ENCODE measurements at places on chromosomes 3 and 15. TPM values are rescaled to one million over a fixed set of nuclear protein-coding genes. Genes with fewer than 3 reads are reported as not detected.
A peak's percentile ranks its signal among the peaks of the same experiment; 100 is the strongest.

- no peak for DNase-seq
Measured at GRCh38 chr3:141945726-141946485, 69.5 kb downstream of the ATP1B3 start.

- DNase-seq, result peak; percentile 18
Measured at GRCh38 chr3:31263897-31264296, 268.8 kb upstream of the STT3B start.

DNA sequence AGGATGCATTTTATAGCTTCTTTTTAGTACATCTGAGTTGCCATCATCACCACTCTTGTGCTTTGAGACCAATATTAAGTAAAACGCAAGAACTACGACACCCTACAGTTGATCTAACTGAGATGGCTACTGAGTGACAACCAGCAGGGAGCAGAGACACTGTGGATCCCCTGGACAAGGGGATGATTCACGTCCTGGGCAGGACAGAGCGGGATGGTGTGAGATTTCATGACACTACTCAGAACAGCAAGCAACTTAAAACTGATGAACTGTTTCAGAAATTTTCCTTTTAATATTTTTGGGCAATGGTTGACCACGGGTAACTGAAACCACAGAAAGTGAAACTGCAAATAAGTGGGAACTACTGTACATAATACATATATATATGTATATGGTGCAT lies 299.2 kb downstream of the ADAMTS17 start:
- DNase-seq, result no peak

DNA sequence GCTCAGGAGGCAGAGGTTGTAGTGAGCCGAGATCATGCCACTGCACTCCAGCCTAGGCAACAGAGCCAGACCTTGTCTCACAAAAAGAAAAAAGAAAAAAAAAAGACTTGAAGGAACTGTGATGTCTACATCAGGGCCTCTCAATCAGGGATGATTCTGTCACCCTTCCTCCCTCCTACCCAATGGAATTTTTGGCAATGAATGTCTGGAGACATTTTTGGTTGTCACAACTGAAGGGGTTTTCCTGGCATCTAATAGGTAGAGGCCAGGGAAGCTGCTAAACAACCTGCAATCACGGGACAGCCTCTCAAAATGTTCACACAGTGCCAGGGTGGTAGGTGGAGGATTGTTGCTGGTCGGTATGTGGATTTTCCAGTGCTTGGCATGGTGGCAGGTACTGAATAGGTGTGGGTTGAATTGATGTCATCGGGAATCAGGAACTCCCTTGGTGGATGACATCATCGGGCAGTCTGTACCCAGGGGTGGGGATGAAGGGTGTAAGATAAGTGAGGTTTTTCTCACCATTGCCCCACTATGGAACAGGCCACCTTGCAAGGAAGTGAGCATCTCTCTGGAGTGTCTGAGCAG lies 71.3 kb downstream of the MESD start:
- DNase-seq, result no peak

GRCh38 chr3:33879540-33879939 lies 81.1 kb downstream of the PDCD6IP start:
- no peak for DNase-seq

GRCh38 chr3:16570113-16570512 lies 35.1 kb downstream of the DAZL start:
- no peak for DNase-seq

DNA sequence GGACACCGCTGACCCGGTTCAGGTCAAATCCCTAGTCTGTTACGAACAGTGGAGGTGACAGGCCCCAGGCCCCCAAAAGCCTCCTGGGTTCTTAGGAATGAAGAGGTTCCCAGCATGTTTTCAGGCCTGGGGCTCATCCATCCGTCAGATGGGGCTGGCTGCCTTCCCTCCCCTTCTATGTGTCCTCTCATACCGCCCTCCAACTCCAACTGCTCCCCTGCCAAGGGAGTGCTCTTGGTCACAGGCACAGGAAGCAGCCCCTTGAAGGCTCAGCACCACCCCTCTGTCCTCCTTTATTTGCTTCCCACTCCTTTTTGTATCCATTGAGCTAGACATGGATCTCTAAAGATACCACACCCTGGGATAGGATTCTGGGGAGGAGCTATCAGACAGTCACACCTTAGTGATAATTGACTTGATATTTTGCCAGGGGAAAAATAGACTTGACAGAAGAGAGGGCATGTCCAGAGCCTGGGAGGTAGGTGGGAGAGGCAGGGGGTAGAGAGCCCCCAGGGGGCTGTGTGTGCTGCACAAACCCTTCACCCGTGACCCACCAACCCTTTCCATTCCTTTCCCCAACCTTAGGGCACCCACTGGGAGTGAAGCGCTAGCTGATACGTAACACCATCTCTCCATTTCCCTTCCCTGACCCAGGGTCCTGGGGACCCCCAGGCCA lies 10.7 kb upstream of the CSPG4 start:
- no peak for DNase-seq

GRCh38 chr3:130737622-130738021 lies 9.0 kb downstream of the PIK3R4 start:
- no peak for DNase-seq

DNA sequence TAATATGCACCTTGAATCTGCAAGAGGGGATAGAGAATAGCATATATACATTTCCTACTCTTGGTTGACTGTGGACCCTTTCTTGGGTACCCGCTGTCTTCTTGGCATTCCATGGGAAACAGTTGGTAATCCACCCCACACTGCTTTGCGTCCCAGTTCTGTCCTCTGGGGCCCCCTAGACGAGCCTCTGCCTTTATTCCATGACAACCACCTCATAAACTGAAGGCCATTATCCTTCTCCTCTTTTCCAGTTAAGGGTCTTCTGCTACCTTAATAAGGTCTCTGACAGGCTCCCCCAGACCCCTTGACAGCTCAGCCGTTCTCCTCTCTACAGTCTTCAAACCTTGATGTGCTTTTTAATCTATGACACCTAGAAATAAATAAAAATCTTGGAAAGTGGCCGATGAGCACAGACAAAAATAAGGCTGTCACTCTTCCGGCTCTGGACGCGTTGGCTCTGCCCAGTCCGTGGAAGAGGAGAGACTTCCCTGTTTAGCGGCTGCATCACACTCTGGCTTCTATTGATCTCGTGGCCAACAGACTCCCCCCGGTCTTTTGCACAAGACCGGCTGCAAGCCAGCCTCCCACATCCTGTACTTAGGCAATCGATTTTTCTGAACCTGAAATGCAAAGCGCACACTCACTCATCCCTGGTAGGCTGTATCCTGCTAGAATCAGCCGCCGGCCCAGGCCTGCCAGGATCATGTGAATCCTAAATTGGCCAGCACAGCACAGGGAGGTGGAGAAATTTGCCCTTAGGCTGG lies 251.0 kb upstream of the TLE3 start:
- no peak for DNase-seq

- no peak for DNase-seq
Measured at GRCh38 chr15:25323420-25323819, 115.4 kb downstream of the UBE3A start.

DNA sequence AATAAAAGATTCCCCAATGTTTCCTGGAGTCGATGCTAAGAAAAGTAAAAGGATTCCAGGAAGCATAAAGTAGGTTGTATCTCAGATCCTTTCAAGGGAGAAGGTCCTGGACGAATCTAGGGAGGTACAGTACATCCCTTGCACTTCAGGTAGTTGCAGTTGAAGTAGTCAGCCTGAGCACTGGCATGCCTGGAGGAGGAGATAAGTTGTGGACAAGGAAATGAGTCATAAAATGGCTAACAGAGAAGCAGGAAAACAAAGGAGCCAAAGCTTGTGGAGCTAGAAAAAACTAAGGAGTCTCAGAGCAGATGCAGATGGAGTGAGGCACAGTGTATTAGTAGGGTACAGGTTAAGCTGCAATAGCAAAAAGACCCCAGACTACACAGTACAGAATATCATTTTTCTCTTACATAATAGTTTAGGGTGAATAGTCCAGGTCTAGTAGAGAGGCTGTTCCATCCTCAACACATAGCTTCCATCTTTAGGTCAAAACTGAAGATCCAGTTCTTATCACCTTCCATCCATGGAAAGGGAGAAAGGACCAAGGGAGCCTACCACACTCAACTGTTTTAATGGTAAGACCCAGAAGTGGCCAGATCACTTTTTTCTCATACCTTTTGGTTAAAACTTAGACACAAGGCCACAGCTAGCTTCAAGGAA lies 41.3 kb downstream of the COL6A5 start:
- no peak for DNase-seq

The DALRD3 gene
- polyA plus RNA-seq, result 31.7 TPM

The EAF2 gene
- 4.3 TPM for polyA plus RNA-seq

The RLBP1 gene
- polyA plus RNA-seq, result 0.22 TPM

The C3orf22 gene
- polyA plus RNA-seq, result not detected

Measured in HepG2 (cell line).